Eye (tissue), 1 donor: ENCODE measurements at places on chromosomes 11 and 22.

- DNase-seq, result no peak
These were observed 13.6 kb upstream of the CDC42EP1 start for GRCh38 chr22:37546437-37547250.

DNA sequence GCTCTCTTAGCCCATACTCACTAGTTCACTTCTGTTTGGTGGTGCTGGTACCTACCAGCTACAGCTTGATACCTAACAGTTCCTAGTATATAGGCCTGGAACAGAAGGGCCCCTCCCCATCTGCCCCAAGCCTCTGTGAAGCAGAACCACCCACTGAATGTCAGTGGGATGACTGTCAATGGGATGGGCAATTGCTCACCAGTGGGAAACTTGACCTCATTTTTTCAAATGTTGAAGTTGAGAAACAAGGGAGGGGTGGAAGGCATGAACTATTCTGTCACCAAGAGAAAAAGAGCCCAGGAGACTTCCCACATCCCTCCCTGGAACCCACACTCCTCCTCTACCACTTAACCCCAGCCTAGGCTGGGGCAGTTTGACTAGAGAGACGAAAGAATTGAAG, at the start of gene NLRP10:
TSS of gene NLRP10 (minus strand) at position 62 of the 400 bp plus-strand sequence. CDS start 1,952 bp downstream, outside the sequence.
- peak; percentile 4 for DNase-seq

DNA sequence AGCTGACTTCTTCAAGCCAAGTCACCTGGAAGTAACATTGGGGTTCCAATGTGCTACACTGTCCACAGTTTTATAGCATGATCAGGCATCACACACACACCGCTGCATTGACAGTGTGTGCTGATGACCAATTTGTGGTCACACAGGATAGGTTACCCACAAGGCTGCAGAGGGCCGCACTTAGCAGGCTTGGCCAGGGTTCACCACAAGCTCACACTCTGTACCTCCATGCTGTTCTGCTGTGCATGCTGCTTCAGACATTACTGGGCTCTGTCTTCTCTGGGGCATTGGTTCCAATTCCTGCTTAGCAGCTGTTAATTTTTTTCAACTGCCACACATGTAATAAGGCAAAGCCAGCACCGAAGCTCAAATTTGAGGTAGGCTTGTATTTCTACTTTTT, 11.0 kb upstream of the NRIP3 start:
- no peak for DNase-seq

- DNase-seq, result peak; percentile 92
These were observed 6.3 kb downstream of the CEND1 start for GRCh38 chr11:783581-784015.

GRCh38 chr11:64239662-64240434, 1.0 kb upstream of the FKBP2 start:
- DNase-seq, result no peak

DNA sequence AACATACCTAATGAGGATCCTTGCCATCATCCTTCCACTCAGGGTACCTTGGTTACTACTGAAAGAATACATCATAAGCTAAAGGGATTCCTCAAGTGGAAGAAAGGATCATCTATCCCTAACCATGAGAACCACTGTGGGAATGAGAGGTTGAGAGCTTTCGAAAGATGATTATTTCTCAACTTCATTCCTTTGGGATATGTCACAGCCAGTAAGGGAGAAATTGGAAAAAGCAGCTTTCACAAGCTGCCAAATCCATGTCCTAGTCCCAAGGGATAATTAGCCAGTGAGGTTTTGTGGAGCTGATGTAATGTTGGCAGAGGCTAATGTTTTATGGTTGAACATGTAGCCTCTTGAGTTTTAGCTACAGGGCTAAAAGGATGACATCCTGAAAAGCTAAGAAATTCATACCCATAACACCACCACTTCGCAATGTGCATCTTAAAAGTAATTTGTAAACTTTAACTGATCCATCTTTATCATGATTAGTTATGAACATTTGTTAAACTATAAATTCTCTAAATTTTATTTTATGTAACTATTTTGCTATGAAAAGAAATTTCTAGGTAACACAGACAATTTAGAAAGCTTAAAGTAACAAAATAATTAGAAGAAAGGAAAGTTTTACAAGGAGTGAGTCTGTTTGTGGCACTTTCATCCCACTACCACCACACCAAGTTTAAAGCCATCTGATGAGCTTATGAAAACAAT, 123.9 kb downstream of the MRTFA start:
- DNase-seq, result peak; percentile 66

DNA sequence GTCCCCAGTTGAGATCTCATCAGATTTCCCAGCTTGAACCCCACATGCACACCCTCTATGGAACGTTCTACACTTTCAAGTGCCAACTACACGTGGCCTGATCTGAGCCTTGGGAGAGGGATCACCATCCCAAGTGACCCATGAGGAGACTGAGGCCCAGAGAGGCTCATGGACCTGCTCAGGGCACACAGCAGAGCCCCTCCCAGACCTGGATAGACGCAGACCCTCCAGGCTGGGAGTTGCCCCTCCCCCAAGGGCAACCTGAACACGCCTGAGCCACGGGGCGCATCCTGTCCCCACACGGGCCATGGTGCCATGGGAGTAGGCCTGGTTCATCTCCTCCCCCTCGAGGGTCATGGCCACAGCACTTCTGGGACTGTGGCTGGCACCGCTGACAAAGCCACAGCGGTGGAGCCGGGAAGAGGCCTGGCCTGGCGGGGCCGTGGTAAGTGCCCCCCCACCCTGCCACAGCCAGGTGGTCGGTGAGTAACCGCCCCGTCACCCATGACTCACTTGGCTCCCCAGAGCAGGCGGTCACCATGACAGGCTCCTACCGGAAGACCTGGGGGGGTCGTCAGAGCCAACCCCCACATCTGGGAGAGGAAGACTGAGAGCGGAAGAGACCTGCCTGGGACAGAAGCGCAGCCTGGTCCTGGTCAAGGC, 8.1 kb downstream of the WNT7B start:
- DNase-seq, result no peak

DNA sequence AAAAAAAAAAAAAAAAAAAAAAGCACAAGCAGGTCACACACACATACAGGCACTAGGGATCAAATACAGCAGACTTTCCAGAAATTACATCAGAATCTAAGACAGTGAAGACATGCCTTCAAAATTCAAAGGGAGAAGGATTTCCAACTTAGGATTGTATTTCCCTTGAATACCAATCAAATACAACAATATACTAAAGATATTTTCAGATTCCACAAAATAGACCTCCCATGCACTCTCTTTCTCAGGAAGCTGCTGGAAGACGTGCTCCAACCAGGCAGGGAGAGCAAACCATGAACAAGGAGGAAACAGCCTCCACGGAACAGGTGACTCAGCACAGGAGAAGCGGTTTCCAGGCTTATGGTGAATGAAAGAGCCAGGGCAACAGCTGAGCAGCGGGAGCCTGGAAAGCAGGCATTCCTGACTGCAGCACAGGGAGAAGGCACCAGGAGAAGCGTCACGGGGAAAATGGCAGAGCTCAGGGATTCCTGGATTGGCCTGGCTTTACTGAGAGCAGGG, 32.0 kb downstream of the TMEM184B start:
- DNase-seq, result peak; percentile 58

DNA sequence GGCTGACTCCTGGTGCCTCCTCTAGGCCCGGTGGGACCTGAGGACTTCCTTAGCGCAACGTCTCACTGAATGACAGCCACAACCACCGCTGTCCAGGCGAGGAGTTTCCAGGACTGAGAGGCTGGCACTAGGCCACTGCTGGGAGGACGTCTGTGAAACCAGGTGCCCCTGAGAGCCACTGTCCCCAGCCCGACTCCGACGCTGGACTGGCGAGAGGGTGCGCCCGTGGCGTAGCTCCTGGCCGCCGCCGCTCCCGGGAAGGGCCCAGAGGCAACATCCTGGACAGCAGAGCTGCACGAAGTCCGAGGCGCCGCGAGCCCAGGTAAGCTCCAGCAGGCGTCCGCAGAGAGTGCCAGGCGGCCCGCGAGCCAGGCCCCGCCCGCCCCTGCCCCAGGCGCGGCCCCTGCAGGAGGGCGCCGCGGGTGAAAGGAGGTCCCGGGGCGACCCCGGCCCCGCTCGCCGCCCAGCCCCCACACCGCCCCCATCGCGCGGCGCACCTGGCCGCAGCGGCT, 525 bp downstream of the DGCR2 start:
- DNase-seq, result peak; percentile 69

DNA sequence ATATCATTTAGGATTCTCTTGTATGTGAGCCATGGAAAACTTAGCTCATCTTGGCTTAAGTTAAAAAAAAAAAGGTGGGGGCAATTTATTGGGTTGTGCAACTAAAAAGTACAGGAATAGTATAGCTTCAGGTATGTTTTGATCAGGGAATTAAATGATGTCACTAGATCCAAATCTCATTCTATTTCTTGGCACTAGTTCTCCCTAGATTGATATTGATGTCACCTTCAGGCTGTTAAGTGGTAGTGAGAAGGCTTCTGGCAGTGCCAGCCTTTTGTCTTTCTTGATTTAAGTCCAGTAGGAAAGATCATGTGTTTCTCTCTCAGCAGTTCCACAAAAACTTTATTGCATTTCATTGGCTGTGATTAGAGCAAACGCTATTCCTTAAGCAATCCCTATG, 65.0 kb upstream of the ZBED5 start:
- no peak for DNase-seq

DNA sequence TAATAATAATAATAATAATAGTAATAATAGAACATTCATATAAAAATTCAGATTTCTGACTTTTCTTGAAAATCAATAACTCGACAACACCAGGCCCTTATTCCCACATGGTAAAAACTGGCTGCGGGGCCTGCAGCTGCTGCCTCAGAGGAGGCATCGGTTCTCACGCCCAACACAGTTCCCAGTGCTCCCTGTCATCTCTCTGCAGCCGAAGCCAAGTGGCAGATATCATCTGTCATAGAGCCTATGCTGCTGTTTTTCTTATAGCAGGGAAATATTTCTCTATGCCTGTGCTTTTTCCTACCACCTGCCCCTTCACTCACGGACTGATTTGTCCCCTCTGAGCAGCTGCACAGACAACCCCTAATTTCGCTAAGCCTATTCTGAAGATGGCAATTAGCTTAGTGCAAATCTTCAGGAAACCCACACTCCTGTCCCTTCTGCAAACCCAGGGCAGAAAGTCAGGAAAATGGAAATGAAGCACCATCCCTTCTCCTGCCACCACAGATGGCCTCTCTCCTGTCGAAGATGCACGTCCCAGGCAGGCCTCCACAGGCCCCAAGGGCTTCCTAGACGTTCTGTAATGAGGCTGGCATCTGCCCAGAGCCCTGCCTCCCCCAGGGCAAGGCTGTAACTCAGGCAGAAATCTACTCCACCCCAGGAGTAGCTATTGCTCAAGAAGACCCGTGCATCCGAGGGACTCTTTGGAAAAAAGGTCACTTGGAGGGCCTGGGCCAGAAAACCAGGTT, 66.7 kb downstream of the SYN3 start:
- peak; percentile 56 for DNase-seq

DNA sequence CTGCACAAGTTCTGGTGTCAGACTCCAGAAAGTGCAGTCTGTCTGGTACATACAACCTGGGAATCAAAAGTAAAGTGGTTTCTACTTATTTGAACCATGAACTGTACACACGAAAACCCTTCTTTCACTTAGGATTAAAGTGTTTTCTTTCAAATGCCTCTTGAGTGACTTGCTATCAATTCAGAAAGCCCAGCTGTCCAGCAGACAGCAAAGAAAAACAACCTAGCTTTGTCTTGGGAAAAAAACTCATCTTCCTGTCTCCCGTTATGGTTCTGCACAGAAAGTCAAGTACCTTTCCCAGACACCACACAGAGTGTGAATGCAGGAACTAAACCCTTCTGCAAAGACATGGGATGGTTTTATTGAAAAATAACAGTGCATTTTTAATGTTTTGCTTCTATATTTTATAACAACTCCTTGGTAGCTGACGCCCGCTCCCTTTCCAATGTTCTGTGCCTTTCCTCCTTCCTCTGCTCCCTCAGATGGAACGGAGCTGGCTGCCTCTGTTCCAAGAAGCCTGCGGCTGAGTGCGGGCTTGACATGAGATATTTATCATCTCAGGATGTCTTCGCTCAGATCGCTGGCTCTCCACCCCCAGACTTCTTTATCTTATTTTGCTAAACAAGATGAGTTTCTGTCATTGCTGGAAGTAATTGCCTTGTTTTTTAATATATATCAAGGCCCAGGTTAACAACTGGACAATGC, 322.3 kb upstream of the B3GAT1 start:
- DNase-seq, result no peak

DNA sequence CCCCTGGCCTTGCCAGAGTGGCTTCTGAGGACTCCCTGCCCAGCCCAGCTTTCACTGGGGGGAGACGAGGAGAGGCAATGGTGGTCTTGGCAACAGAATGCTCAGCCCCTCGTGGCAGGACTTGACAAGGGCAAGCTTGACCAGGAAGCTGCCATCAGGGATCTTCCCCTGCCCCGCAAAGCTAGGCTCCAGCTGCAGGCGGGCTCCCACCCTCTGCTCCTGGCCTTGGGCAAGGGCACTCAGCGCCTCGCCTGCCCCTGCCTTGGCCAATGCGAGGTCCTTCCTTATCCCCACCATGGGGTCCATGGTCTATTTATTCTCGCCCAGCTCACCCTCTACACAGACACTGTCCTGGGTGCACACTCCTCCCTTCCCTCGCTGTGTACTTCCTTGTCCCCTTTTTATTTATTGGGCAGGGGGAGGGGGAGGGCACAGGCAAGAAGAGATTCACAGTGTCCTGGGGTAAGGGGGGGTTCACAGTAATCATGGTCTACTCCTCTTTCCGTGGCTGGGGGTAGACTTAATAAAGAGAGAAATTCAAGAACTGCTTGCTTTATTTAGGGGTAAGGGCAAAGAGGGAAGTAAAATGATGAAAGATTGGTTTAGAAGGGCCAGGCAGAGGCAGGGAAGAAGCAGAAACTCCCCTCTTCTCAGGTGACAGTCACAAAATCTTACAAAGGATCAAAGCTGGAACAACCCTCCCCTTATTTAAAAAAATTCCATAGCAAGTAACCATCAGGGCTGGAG, 1.6 kb downstream of the GPHA2 start:
- DNase-seq, result no peak

DNA sequence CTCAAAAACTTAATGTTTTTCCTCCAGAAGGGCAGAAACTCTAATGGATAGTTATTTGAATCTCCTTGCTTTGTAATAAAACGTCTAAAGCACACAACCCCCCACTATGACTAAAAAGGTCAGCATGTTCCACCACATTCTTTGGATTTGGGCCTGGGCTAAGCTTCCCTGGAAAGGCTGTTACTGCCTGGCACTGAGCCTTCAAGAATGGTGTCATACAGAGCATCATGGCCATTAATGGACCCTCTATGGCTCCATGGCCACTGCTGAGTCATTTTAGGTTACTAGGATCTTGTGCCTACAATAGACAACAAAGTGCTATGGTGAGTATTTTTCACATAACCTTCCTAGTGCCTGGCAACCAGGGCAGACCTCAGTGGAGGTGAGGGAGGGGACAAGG, 242.6 kb upstream of the FAT3 start:
- DNase-seq, result no peak
